ENCODE measurements at places on chromosomes 2 and 18. TPM values are rescaled to one million over a fixed set of nuclear protein-coding genes. Genes with fewer than 3 reads are reported as not detected.

- DNase-seq = no peak
These were observed 117.1 kb upstream of the KLHL14 start for GRCh38 chr18:32889615-32890593.

DNA sequence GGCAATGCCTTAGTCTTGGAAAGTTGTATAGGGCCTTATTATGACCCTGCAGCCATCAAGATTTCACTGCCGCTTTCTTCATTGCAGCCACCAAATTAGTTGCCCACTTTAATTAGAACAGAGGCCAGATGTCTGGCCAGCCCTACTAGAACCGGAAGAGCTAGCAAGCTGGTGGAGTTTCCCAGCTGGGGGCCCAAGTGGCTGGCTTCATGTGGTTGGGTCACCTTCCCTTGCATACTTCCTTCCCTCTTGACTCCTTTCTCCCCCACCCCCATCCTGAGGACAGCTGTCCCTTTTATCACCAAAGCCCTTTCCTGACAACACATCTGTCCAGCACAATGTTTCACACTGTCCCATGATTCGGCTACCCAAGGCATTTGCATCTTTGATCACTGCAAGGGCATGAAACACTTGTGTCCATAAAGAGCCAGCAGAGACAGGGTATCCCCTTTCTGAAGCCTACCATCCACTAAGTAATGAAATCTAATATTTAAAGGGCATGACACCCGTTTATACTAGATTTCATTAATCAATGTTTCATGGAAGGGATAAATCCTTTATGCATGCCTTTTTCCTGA lies 187.2 kb downstream of the BCL11A start:
- no peak for DNase-seq

GRCh38 chr2:70509565-70509964 lies 44.1 kb downstream of the TGFA start:
- DNase-seq = no peak

- no peak for DNase-seq
These were observed 44.5 kb downstream of the TXNL1 start for GRCh38 chr18:56593906-56594305.

GRCh38 chr2:61045226-61045625 lies 20.4 kb upstream of the SANBR start:
- no peak for DNase-seq

The LOXHD1 gene
- 0.03 TPM for polyA plus RNA-seq

DNA sequence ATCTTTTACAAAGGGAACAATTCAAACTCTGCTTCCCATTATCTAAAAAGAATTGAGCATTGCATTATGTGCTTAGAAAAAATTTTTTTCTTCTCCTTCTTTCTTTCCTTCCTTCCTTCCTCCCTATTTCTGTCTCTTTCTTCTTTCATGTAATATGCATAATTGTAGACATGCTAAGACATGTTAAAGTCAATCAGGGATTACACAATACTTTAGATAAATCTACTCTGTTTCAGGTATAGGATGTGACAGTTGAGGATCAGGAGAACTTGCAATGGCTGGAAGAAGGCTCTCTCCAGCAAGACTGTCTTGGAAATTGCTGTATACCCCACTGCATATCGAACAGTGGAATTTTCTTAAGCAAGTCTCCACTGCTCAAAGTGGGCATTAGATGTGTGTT lies 9.0 kb upstream of the SPAG16 start:
- no peak for DNase-seq

- no peak for DNase-seq
These were observed 191.4 kb downstream of the SPP2 start for GRCh38 chr2:234241656-234242458.

DNA sequence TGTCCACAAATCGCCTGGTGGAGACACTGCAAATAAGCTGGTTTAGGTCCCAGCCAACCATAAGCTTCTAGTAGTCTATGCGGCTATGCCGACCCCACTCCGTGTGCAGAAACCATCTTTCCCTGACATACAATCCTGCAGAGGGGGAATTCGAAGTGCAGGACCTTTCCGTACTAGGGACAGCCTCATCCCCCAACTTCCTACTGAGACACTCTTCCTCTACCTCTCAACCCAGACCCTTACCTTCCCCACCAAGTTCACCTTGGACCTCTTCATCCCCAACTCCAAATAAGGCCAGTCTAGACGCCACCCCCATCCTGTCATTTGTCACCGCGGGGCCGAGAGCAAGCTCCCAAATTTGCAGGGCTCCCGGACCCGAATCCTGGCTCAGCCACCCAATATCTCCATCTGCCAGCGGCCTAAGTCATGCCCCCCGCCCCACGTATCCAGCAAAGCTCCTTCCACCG lies 496 bp downstream of the SUCLG1 start:
- no peak for DNase-seq

The ZNF385B gene
- polyA plus RNA-seq = 0.82 TPM

Measured in H1 (cell line).